Stimulated activated CD8-positive, alpha-beta memory T cell treated with anti-CD3 and anti-CD28 coated beads, Interleukin-15, amount 100 ng/mL, for 24 hours (primary cell): ENCODE measurements at places on chromosomes 2 and 18.

DNA sequence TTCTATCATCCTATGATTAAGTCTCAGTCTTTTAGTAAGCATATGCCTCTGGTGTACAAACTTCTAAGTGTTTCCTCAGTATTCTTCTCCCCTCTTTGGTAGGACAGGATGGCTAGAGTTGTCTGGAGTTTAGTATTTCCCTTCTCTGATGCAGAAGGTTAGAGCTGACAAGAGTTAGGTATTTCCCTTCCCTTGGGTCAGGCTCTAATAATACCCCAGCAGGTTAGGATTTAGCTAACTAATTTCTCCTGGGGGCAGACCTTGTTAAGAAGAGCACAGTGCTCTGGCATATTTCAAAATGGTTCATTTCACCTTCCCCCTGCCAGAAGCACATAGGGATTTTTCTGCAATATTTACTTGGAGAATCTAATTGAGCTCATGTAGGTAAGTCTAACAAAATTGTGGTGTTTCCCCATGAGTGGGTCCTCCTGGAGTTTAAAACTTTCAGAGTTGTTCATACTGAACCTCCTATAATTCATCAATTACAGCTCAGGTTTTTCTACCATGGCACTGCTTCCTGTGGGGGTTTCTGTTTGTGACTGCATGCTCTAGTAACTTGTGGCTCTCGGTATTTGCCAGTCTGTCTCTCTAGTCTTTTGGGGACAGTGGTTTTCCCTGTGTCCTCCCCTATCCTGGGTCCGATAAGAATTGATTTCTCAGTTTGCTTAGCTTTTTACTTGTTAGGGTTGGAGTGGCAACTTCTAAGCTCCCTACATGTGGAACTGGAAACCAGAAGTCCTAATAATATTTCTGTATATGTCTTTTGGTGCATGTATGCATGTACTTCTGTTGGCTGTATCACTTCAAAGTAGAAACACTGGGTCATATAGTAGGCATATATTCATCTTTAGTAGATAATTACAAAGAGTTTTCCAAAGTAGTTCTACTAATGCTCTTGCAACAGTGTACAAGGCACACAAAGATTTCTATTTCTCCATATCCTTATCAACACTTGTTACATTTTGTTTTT lies 77.7 kb downstream of the GDF7 start:
- DNase-seq = no peak

DNA sequence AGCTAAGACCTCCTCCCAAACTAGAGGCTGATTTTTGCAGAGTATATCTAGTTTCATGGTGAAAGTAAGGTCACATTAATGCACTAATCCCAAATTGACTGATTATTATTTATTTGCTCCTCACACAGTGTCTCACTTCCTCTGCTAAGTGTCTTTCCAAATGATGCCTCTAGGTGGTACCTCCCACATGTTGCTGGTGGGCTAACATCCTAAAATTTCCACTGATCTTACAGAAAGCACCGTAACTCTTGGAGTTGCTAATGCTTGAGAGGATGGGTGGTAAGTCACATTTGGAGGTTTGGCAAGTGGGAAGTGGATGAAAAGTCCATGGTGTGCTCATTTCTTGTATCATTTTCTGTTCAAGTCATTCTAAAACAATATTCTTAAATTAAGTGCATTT lies 428.7 kb upstream of the GYPC start:
- no peak for DNase-seq

- DNase-seq = no peak
Observed at GRCh38 chr2:64164629-64165028, 20.4 kb upstream of the PELI1 start.

GRCh38 chr2:10168221-10168620 lies 45.7 kb downstream of the RRM2 start:
- DNase-seq = no peak

DNA sequence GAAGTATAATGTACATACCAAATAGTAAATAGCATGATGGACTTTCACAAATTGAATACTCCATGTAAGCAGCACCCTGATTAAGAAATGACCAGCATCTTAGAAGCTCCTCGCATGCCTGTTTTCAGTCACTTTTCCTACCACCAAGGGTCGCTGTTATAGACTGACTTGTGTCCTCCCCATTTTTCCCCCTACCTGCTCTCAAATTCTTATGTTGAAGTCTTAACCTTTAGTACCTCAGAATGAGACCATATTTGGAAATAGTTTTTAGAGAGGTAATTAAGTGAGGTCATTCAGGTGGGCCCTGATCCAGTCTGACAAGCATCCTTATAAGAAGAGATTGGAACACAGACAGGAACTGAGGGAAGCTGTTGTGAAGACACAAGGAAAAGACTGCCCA lies 125.9 kb downstream of the LYPD6 start:
- DNase-seq = no peak

- DNase-seq = no peak
Observed at GRCh38 chr2:145412155-145412554, 892.2 kb upstream of the ZEB2 start.

- no peak for DNase-seq
Observed at GRCh38 chr2:107772353-107772752, 54.3 kb upstream of the RGPD4 start.

DNA sequence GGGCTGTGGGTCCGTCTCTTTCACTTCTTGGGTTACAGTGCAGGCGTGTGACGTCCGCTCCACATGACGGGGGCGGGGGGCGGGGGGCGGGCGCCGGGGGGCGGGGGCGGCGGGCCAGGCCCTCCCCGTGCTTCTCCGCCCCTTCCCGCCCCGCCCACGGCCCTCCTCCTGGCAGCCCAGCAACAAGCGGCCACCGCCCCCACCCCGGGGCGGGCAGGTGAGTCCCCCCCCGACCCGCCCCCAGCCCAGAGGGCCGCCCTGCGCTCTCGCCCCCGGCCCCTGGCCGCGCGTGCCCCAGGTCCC lies 3.6 kb downstream of the ZNF516 start:
- DNase-seq = no peak

DNA sequence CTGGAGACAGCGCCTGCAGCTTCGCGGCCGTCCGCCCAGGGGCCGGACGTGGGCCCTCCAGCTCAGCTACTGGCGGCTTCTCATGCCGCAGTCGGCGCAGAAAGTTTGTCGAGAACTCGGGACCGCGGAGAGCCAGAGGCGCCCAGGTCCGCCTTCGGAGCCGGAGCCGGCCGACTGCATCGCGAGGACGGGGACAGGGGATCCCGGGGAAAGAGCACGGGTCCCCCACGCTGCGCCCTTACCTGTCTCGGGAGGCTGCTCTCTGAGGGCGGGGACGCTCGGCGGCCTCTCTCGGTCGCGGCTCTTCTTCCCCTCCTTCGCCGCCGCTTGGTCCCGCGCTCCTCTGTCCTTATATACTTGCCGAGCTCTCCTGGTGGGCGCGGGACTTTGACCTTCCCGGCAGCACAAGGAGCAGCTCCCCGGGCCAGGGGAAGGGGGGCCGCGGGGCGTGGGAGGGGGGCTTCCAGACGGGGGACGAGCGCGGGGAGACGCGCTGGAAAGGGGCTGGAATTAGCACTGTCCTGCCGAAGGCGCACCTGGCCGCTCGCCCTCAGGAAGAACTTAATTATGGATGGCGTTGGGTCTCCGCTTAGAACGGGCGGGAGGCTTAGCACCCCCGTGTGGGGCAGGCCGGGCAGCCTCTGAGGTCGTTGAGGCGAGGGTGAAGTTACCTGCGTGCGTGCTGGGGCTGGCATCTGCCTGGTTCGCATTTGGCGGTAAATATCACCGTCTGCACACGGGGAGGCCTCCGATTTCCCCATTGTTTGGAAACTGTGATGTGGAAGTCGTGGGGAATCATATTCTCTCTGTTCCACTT lies at the start of gene POMC:
TSS of gene POMC (minus strand) at position 325 of the 817 bp plus-strand sequence. CDS start 3,808 bp downstream, outside the sequence.
- peak; percentile 6 for DNase-seq

DNA sequence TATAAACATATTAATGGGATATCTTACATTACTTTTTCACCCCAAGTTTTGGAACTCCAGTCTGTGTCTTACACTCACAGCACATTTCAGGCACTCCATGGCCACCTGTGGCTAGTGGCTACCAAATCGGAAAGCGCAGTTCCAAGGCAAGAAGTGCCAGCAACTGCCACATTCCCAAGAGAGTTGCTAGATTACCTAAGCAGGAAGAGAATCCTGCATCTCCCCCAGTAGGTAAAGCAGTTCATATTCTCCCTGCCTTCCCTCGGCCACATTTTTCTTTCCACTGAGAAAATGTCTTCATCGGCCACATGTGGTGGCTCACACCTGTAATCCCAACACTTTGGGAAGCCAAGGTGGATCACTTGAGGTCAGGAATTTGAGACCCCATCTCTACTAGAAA lies 62.8 kb downstream of the MEX3C start:
- no peak for DNase-seq

GRCh38 chr2:199907008-199907714 lies 3.9 kb upstream of the C2orf69 start:
- DNase-seq = no peak

DNA sequence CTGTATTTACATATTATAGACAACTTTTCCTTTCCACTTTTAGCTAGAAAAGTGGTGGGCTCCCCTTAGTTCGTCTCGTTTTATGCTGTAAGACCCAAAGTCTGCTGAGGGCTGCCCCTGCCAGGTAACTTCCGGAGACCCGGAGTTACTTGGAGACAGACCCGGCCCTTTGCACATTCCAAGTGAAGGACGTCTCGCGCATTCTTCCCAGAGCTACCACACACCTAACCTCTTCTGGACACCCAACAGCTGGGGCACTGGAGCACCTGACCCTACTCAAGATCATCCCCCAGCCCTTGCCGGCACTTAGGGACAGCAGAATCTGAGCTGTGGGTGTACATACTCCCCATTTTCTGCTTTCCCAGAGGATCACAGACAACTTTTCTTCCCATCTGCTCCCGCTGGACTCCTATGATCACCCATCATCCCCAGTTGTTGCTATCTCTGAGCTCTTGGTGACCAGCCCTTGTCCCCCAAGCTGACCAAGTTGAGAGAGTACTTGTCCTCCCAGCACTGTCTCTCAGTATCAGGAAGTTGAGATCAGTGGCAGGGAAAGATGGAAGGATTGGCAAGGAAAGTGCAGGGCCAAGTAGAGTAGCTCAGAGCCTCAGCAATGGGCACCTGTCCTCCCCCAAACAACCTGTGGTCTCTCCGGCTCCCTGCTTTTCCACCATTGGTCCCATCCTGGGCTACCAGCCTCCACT lies 8.4 kb upstream of the SATB2 start:
- DNase-seq = no peak

DNA sequence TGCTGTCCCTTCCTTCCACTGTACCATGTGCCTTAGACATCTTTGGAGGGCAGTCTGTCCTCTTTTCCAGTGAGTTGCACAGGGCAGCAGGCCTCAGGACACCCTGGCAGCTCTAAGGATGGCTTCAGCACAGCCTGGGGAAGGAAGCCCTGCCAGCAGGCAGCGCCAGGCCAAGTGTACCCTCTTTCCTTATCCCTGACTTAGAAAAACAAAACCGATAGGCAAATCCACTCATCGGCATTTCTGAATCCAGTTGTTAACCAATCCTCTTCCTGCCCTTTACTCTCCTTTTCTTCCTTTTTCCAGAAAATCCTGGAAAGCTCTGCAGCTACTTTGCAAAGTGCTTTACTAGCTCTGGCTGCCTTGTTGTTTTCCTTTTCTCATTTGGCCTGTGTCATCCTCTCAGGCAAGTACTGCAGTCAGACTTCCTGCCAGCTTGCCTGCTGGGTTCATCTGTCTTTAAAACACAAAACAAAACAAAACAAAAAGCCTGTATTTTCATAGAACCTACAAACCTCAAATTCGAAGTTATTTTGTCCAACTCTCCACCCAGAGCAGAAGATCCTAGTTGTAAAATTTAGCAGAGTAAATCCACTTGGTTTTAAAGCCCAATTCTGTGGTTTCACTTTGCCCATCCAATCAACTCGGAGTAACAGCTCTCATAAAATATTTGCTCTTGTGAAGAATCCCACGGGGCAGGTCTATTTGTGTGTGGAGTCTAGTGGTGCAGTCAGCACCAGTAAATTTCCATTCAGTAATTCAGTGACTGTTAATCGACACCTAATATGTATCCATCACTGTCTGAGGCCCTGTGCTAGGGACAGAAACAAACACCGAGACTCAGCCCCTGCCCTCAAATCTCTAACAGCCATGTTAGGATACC lies 45.2 kb downstream of the PCBP1 start:
- no peak for DNase-seq

GRCh38 chr2:7858624-7859023 lies 823.2 kb upstream of the ID2 start:
- DNase-seq = no peak

- no peak for DNase-seq
Observed at GRCh38 chr2:233972941-233973575, 55.9 kb downstream of the TRPM8 start.

DNA sequence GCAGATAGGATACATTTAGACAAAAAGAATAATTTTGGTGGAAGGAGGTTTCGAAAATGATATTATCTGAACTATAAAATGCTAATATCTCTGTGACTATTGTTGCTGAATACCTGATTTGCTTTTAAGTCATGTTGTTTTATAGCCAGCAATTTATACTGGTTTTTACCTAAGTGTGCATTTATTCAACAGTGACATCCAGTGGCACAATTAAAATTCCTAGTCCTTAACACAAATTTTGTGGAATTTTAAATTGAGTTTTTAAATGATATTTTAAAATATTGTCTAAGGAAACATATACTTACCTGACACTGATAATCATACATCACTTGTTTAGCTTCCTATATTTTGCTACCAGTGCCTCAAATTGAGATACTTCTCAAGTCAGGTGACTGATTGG lies 144.8 kb downstream of the ARHGAP28 start:
- DNase-seq = no peak

DNA sequence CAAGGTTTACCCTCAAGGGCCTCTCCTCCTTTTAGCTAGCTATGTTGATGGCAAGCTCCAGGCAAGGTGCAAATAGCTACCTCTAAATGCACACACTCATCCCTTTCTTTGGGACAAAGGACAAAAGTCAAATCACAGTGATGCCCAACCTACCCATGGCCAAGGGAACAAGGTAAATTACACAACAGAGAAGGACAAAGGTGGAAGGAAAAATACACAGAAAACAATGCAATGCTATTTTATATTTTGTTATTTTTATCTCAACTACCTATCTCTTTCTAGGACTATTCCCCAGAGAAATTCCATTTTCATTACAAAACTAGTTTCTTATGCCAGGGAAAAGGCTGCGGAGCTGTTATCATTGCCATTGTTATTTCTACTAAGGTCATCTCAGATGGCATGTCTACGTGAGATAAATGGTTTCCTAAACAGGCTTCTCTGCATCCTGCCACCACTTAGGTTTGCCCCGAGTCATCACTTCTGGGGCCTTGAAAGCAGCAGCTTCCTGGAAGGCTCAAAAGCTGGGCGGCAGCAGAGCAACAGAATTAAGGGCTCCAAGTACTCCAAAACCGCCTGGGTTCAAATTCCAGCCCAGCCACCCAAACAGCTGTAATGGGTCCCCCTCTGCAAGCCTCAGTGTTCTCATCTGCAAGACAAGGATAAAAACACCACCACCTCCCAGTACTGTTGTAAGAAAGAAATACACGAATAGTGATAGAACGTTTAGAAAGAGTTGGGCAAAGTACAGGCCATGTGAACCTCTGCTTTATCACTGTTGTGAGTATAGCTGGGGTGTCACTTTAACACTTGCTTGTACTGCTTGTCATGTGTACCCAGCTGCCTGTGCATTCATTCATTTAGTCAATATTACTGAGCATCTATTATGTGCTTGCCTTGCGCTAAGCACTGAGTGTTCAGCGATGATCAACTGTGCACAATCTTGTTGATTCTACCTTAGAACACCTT lies 20.9 kb downstream of the BCL2 start:
- no peak for DNase-seq
